ENCODE measurements at places on chromosomes 7 and 10.

- DNase-seq, result no peak
Measured at GRCh38 chr10:88291289-88292184, 291.6 kb downstream of the RNLS start.

GRCh38 chr7:138030679-138031351 is 28.9 kb upstream of the CREB3L2 start:
- DNase-seq, result no peak

GRCh38 chr7:27095050-27095896 is 527 bp downstream of the HOXA1 start:
- DNase-seq, result no peak

- DNase-seq, result no peak
Measured at GRCh38 chr7:8418629-8419245, 14.7 kb upstream of the NXPH1 start.

DNA sequence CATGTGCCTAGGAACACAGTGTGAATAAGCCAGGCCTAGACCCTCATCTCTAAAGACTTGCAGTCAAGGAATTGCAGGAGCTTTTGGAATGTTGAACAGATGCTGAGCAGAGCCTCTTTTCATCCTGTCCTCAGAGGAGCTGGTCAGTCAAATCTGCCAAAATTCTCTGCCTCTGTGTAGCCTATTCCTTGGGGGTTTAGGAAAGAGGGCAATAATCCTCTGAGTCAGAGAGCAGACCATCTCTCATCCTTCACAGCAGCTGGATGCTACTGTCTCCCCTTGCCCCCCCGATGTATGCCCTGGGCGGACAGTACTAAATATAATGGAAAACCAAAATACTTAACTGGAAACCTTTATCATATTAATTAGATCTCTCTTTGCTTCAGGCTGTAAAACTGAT is 52.6 kb downstream of the BICC1 start:
- DNase-seq, result no peak

All from stimulated activated CD8-positive, alpha-beta memory T cell treated with anti-CD3 and anti-CD28 coated beads, Interleukin-2, amount 100 ng/mL, for 48 hours (primary cell).